Heart left ventricle (tissue), 16 donors: ENCODE measurements at places on chromosomes 2 and 18.
A peak's percentile ranks its signal among the peaks of the same experiment; 100 is the strongest.

DNA sequence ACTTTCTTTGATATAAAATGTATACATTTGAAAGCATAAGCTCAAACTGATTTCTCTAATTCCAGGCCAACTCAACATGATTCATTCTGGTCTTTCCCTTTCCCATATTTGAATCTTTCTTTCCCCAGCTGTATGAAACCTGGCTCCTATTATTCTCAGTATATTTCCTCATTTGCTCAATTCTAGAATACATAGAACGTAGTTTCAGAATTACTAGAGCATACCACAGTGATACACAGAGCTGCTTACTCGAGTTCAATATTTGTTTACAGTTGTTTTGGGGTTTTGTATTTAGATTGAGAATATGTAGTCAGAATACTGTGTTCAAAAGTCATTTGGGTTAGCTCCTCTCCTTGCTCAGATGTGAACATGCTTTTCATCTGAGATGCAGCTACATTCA, 43.0 kb downstream of the TNFRSF11A start:
- no peaks in the 10 kb centered on the region for H3K27me3 ChIP-seq
- no peak for DNase-seq
- H3K4me1 ChIP-seq, result no peaks in the 10 kb centered on the region
- no peak overlapping the region for H3K4me3 ChIP-seq
- no peak overlapping the region for H3K27ac ChIP-seq

GRCh38 chr2:62292190-62292589, 96.3 kb downstream of the B3GNT2 start:
- H3K4me1 ChIP-seq, result peaks cover 48% of the 10 kb centered on the region
- no peak overlapping the region for H3K4me3 ChIP-seq
- no peaks in the 10 kb centered on the region for H3K27me3 ChIP-seq
- no peak for DNase-seq
- H3K27ac ChIP-seq, result no peak overlapping the region

DNA sequence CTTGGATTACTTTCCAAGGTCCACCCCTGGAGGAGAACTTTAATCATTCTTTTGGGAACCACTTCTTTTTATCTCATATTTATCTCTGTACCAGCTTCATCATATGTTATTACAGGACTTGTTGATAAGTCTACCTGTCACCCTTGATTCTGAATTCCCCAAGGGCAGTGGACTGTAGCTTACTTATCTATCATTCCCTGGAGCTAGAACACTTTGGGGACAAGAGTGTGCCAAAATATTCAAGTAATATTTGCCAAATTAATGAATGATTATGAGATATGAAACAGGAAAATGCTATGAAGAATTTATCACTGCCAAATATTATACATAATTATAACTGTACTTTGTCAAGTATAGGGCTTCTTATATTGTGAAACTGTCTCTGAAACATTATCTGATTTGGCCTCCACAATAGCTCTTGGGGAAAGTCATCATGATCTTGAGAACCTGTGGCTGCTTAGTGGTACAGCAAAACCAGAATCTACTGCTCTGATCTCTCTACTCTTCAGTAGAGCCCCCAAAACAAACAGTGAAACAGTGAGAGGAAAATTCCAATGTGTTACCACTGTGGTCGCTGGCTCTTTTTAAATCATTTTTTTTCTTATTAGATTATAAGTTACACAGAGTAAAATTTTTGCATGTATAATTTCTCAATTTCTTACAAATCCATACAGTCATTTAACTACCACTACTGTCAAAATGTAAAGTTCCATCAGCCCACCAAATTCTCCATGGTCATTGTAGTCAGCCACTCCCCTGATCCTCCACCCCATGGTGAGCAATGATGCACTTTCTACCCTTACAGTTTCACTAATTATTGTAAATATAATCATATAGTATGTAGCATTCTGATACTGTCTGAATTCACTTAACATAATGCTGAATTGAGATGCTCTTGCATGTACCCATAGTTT, 197.5 kb downstream of the PIEZO2 start:
- H3K4me1 ChIP-seq, result no peaks in the 10 kb centered on the region
- H3K4me3 ChIP-seq, result no peak overlapping the region
- DNase-seq, result no peak
- no peak overlapping the region for H3K27ac ChIP-seq
- no peaks in the 10 kb centered on the region for H3K36me3 ChIP-seq
- H3K27me3 ChIP-seq, result no peaks in the 10 kb centered on the region

DNA sequence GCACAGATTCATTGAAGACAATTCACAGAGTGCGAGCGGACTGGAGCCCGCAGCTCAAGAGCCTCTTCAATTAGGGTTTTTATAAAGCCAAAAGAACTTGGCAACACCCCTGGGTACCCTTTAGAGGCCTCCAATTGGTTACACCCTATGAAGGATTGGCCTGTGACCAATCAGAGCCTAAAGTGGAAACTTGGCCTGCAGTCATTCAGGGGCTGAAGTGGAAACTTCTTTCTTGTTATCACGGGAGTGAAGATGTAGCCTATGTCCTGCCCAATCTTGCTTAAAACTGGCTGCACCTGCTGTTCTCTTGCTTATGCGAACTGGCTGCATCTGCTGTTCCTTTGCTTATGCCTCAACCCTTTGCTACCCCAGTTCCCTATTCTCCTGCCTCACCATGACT, 1.8 kb upstream of the HJURP start:
- peaks cover 5% of the 10 kb centered on the region for H3K4me1 ChIP-seq
- no peak overlapping the region for H3K27ac ChIP-seq
- no peaks in the 10 kb centered on the region for H3K36me3 ChIP-seq
- DNase-seq, result no peak

DNA sequence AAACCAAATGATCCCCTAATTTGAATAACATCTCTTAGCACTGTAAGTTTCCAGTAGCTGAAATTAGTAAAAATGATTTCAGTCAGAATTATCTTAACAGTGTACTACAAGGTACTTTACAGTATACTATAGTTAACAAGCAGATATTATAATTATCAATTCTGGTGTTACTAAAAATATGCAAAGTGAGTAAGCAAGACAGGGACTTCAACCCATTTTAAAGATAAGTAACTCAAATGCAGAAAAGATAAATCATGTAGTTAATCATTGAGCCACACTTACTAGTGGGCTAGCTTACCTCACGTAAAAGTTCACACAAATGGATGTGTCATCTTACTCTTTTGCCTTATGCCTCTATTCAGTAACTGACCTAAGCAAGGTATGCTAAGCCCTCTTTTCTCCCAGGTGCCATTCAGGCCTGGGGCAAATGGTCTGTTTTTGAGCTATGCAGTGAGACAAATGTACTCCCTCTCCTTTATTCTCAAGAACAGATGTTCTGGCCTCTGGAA, 101.0 kb downstream of the NBAS start:
- no peak overlapping the region for H3K4me3 ChIP-seq
- no peaks in the 10 kb centered on the region for H3K4me1 ChIP-seq
- peaks cover 2% of the 10 kb centered on the region for H3K36me3 ChIP-seq
- no peak for DNase-seq

- no peaks in the 10 kb centered on the region for H3K36me3 ChIP-seq
- peak; percentile 47 for DNase-seq
- no peaks in the 10 kb centered on the region for H3K27me3 ChIP-seq
- H3K4me1 ChIP-seq, result peaks cover 4% of the 10 kb centered on the region
Measured at GRCh38 chr2:22037274-22037673, 913.5 kb downstream of the TDRD15 start.

- no peak overlapping the region for H3K4me3 ChIP-seq
- DNase-seq, result no peak
- no peaks in the 10 kb centered on the region for H3K27me3 ChIP-seq
- peak overlapping the region; percentile 88 for H3K27ac ChIP-seq
- H3K4me1 ChIP-seq, result peaks cover 24% of the 10 kb centered on the region
Measured at GRCh38 chr18:77062518-77063003, 70.0 kb downstream of the MBP start.

GRCh38 chr2:123695426-123695825, 329.7 kb upstream of the CNTNAP5 start:
- no peak overlapping the region for H3K27ac ChIP-seq
- H3K27me3 ChIP-seq, result no peaks in the 10 kb centered on the region
- no peaks in the 10 kb centered on the region for H3K4me1 ChIP-seq
- no peak for DNase-seq

DNA sequence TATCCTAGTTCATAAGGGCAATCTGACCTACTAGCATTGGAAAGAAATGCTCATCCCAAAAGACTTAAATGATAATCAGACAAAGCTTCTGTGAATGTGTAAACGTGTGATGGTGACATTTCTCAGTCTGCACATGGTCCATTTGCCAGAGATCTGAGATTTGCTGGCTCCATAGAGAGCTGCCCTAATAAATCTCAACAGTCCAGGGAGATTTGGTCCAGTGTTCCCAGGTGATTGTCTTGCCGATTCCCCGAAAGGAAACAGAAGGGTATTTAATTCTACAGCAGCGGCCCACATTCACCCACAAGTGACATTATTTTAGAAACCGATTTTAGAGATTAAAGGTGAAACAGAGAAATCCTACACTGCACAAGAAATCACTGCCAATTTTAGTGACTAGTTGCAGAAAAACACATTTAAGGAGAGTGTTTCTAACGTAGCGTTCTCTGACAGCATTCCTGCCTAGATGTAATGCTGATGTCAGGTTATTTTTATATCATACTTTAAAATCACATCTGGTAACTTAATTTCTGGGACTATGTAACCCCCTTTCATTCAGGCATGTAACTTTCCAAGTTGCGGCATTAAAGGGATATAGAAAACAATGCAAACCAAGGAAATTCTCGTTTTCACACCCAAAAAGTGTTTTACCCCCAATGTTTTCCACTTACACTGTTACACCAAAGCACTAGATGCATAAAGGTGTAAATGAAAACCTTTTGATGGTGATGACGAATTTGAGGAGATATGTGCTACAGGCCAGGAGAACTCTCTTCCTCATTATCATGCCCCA, 231.9 kb upstream of the FN1 start:
- DNase-seq, result no peak
- no peaks in the 10 kb centered on the region for H3K36me3 ChIP-seq
- no peak overlapping the region for H3K27ac ChIP-seq

DNA sequence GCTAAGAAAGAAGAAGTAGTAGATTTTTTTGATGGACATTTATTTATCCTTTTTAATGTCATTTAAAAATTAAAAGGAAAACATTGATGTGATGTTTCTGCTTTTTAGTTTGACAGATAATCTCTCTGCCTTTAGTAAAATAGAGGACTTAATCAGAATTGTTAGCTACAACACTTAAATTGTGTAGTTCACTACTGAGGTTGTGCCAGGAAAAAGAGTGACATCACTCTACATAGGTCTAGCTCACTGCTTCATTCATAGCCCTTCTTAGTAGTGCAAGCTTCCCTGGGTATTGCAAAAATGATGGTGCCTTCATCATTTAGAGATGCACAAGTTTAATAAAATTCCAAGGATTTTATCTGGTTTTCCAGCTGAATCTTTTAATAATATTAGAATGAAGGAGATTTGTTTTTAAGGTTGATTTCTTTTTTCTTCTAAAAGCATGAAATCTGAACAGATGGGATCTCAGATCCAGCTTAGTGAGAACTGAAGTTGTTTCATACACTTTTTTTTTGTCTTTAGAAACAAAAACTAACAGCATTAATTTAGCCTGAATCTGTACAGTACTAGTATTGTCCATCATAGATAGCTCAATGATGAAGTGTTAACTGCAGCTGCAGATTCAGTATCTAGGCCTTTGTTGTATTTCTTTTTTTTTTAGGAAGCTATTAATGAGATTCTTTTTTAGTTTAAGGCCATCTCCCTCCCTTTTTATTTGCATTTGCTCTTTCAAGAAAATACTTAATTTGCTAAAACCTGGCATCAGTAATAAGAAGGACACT, 20.6 kb upstream of the TMEFF2 start:
- no peak overlapping the region for H3K4me3 ChIP-seq
- no peak for DNase-seq
- no peaks in the 10 kb centered on the region for H3K27me3 ChIP-seq
- H3K27ac ChIP-seq, result no peak overlapping the region

GRCh38 chr2:168517816-168518215, 61.7 kb downstream of the CERS6 start:
- no peak overlapping the region for H3K4me3 ChIP-seq
- DNase-seq, result no peak
- H3K36me3 ChIP-seq, result no peaks in the 10 kb centered on the region
- peaks cover 50% of the 10 kb centered on the region for H3K4me1 ChIP-seq
- peak overlapping the region; percentile 21 for H3K27ac ChIP-seq
- H3K27me3 ChIP-seq, result no peaks in the 10 kb centered on the region

DNA sequence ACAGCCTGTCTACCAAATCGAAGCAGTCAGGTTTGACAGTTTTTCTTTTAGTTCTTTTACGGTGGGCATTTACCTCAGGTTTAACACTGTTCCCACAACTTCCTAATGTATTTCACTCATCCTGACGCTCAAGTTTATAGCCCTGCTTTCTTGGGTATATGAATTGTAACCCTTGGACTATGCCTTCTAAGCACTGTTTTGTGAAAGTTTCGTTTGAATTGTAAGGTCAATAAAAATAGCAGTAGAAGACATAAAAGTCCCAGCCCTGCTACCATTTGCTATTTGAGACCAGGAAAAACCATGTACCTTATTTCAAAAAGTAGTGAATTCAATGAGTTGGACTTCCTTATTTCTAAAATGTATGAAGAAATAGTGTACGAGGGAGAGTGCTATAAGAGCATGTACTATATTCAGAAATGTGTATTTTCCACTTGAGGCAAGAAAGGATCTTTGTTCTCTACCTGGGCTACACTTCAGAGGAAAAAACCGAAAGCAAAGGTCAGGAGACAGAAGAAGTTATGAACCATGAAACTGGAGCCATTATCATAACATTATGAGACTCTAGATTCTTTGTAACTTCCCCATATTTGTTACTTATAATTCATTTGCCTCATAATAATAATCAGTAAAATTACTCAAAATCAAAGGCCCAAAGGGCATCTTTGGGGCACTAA, 1.9 kb upstream of the ZC3H15 start:
- no peak for DNase-seq
- H3K27ac ChIP-seq, result no peak overlapping the region
- no peaks in the 10 kb centered on the region for H3K36me3 ChIP-seq
- no peaks in the 10 kb centered on the region for H3K27me3 ChIP-seq
- H3K4me3 ChIP-seq, result no peak overlapping the region
- H3K4me1 ChIP-seq, result peaks cover 8% of the 10 kb centered on the region
